ENCODE measurements at places on chromosomes 4 and X. TPM values are rescaled to one million over a fixed set of nuclear protein-coding genes. Genes with fewer than 3 reads are reported as not detected.

GRCh38 chrX:136999024-136999423 lies 34.8 kb downstream of the GPR101 start:
- no peaks in the 10 kb centered on the region for H3K27me3 ChIP-seq
- no peak overlapping the region for H3K4me3 ChIP-seq
- H3K4me1 ChIP-seq, result no peaks in the 10 kb centered on the region
- no peak for DNase-seq

DNA sequence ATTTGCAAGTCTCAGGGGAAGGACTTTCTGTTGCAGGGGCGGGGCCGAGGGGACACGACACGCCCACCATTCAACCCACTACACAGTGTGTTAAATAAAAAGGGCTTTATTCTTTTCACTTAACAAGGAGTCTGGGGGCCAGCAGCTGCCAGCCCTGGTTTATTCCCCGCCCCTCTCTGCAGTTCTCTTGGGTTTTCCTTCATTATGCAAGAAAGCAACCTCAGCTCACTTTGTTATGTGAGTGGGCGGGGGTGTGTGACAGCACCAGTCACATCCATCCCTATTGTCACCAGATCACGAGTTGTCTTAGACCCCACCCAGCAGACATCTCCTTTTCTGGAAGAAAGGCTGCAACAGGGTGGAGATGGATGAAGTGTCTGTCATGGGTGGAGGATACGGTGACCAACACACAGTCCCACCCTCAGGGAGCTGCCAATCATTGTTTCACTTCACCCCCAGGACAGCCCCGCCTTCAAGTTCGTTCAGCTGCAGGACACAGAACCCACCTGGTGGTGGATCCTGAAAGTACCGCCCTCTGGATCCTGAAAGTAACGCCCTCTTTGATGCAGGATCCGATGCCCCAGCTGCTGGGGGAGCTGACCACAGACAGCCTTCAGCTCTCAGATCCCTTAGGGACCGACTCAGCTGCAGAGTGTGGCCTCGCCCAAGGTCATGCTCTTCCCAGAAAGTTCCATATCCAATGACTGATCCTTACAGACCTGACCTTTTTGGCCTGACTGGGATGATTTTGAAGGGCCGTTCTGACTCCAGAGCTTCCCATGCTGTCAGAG lies 79.6 kb downstream of the SMIM20 start:
- peaks cover 8% of the 10 kb centered on the region for H3K4me1 ChIP-seq
- DNase-seq, result peak; percentile 20
- H3K27me3 ChIP-seq, result no peaks in the 10 kb centered on the region
- H3K4me3 ChIP-seq, result no peak overlapping the region
- H3K27ac ChIP-seq, result no peak overlapping the region

- H3K4me1 ChIP-seq, result no peaks in the 10 kb centered on the region
- H3K27ac ChIP-seq, result no peak overlapping the region
- no peaks in the 10 kb centered on the region for H3K36me3 ChIP-seq
- H3K27me3 ChIP-seq, result no peaks in the 10 kb centered on the region
- H3K4me3 ChIP-seq, result no peak overlapping the region
These were observed 424.5 kb upstream of the PCDH7 start for GRCh38 chr4:30295652-30296051.

DNA sequence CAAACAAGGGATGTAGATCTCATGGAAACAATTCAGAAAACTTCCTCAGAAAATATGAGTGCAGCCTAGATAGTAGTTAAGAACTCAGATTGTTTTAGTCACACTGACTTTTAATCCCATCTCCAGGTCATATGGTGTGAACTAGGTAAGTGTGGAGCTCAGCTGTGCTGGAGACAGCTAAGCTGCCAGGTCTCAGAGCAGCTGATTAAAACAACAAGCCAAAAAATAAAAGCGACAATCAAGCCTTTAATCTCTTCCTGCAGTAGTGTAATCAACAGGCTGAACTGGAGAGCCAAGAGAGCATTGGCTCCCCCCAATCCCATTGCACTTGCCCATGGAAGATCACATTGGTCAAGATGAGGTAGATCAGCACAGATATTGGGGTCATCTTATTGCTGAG lies 98.3 kb upstream of the ATOH1 start:
- no peak overlapping the region for H3K27ac ChIP-seq
- DNase-seq, result no peak
- H3K4me1 ChIP-seq, result no peaks in the 10 kb centered on the region
- H3K36me3 ChIP-seq, result no peaks in the 10 kb centered on the region
- H3K4me3 ChIP-seq, result no peak overlapping the region

RNF175 gene
- not detected for total RNA-seq

DNA sequence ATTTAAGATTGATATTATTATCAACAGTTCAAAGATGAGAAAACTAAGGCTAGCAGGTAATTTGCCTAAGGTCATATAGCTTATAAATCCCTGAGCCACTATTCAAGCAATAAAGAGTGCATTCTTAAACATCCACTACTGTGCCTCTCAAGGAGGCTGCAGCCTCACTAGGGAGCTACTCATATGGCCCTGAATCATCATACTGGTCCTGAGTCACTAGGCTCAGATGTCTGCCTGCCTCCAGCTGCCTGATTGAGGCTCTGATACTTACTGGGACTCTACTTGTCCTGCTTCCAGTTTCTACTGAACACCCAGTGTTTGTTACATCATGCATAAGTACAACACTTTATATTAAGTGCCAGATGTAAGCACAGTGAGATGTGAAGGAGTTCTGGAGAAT lies 110.7 kb downstream of the AASDH start:
- no peak for DNase-seq
- H3K4me1 ChIP-seq, result no peaks in the 10 kb centered on the region
- H3K4me3 ChIP-seq, result no peak overlapping the region
- no peak overlapping the region for H3K27ac ChIP-seq
- H3K36me3 ChIP-seq, result no peaks in the 10 kb centered on the region

GRCh38 chrX:82219129-82219528 lies 1017.2 kb downstream of the SH3BGRL start:
- H3K4me3 ChIP-seq, result no peak overlapping the region
- H3K36me3 ChIP-seq, result no peaks in the 10 kb centered on the region
- H3K27ac ChIP-seq, result no peak overlapping the region
- H3K27me3 ChIP-seq, result no peaks in the 10 kb centered on the region
- DNase-seq, result no peak

- no peak overlapping the region for H3K27ac ChIP-seq
- no peaks in the 10 kb centered on the region for H3K27me3 ChIP-seq
- no peaks in the 10 kb centered on the region for H3K36me3 ChIP-seq
- no peak for DNase-seq
These were observed 1066.8 kb upstream of the PABPC4L start for GRCh38 chr4:135268369-135268768.

GRCh38 chr4:38663090-38663800 lies 754 bp upstream of the KLF3 start:
- peak overlapping the region; percentile 73 for H3K4me3 ChIP-seq
- H3K4me1 ChIP-seq, result peaks cover 47% of the 10 kb centered on the region
- peak overlapping the region; percentile 64 for H3K27ac ChIP-seq
- H3K27me3 ChIP-seq, result peaks cover 46% of the 10 kb centered on the region
- peaks cover 14% of the 10 kb centered on the region for H3K36me3 ChIP-seq

OTUD6A gene
- total RNA-seq, result not detected

GRCh38 chr4:141575884-141576283 lies 60.5 kb upstream of the IL15 start:
- no peak overlapping the region for H3K4me3 ChIP-seq
- no peak for DNase-seq
- H3K27ac ChIP-seq, result no peak overlapping the region
- H3K36me3 ChIP-seq, result no peaks in the 10 kb centered on the region
- H3K27me3 ChIP-seq, result no peaks in the 10 kb centered on the region

GRCh38 chr4:78656968-78657445 lies 105.4 kb downstream of the ANXA3 start:
- peaks cover 42% of the 10 kb centered on the region for H3K4me1 ChIP-seq
- no peaks in the 10 kb centered on the region for H3K36me3 ChIP-seq
- H3K4me3 ChIP-seq, result peak overlapping the region; percentile 53
- H3K27ac ChIP-seq, result peak overlapping the region; percentile 78
- peak; percentile 24 for DNase-seq

DNA sequence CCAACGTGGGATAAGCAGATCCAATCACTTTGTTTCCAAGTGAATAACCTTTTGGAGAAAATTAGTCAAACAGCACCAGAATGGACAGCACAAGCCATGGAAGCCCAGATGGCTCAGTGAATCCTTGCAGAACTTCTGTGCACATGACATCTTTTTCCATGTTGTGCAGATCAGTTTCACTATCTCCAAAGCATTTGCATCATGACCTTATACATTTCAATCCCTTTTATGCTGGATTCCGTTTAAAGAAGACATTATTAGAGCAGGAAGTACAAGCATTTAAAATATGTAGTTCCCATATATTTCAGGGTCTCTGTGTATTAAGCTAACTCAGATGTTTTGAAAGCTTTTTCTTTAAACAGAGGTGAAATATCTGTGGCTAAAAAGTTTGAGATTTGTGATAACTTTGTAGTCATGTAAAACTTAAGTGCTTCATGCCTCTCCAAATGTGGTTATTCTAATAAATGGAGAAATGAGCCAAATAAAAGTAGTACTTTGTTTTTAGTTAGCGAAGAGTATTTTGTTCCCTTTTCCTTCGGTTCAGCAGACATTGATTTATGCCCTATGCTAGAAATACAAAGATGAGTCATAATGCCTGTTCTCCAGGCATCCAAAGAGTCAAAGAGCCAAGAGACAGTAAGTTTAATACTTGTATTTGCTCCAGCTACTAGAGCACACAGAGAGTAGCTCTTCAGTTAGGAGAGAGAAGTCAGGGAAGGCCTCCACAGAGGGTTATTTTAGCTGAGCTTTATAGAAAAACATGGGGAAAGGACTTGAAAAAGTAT lies 39.0 kb downstream of the PLAC8 start:
- H3K4me3 ChIP-seq, result no peak overlapping the region
- H3K27me3 ChIP-seq, result peaks cover 1% of the 10 kb centered on the region
- H3K27ac ChIP-seq, result no peak overlapping the region
- H3K4me1 ChIP-seq, result peaks cover 22% of the 10 kb centered on the region

GRCh38 chr4:23337292-23337691 lies 552.6 kb downstream of the PPARGC1A start:
- no peak overlapping the region for H3K27ac ChIP-seq
- no peaks in the 10 kb centered on the region for H3K36me3 ChIP-seq
- H3K4me3 ChIP-seq, result no peak overlapping the region
- no peak for DNase-seq
- peaks cover 22% of the 10 kb centered on the region for H3K4me1 ChIP-seq

PCDH10 gene
- not detected for total RNA-seq

DNA sequence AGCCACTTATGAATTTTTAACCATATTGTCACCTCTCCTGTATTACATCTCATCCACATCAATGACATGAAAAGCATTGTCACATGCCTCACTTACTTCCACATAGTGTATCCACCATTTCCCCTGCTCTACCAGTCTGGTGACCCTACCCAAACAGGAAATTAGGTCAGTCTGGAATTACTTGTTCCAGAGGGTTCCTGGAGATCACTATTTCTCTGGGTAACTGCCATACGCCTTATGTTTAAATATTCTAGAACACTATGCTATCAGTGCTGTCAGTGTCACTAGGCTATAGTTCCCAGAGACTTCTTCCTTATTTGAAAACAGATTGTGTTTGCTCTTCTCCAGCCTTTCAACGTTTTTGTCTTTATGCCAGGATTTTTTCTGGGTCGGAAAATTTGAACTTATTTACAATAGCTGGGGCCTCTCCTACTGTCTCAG lies 15.0 kb downstream of the SRPX2 start:
- H3K4me3 ChIP-seq, result no peak overlapping the region
- H3K36me3 ChIP-seq, result no peaks in the 10 kb centered on the region
- H3K4me1 ChIP-seq, result no peaks in the 10 kb centered on the region
- H3K27ac ChIP-seq, result no peak overlapping the region

GRCh38 chrX:13028871-13029636 lies 15.4 kb downstream of the FAM9C start:
- DNase-seq, result no peak
- peaks cover 11% of the 10 kb centered on the region for H3K36me3 ChIP-seq
- H3K4me1 ChIP-seq, result peaks cover 57% of the 10 kb centered on the region
- no peaks in the 10 kb centered on the region for H3K27me3 ChIP-seq
- H3K4me3 ChIP-seq, result no peak overlapping the region

DNA sequence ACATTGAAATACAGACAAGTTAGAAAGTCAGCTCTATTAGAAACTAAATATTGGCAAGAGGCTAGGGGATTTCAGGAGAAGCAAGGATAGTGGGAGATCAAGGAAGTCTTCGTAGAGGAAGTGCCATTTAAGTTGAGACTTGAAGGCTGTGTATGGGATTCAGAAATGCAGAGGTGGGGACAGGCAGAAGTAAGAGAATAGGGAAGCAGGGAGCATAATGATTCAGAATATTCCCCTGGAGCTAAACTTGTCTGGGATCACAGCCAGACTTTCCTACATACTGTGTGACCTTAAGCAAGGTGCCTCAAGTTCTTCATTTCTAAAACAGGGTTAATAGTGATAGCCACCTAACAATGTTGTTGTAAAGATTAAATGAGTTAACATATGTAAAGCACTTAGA lies 108.8 kb downstream of the DDIT4L start:
- no peak overlapping the region for H3K4me3 ChIP-seq
- H3K4me1 ChIP-seq, result peaks cover 13% of the 10 kb centered on the region
- H3K27me3 ChIP-seq, result no peaks in the 10 kb centered on the region
- DNase-seq, result no peak

- no peaks in the 10 kb centered on the region for H3K27me3 ChIP-seq
- no peaks in the 10 kb centered on the region for H3K36me3 ChIP-seq
- H3K27ac ChIP-seq, result no peak overlapping the region
- no peak for DNase-seq
These were observed 76.7 kb upstream of the NDST3 start for GRCh38 chr4:117957571-117957970.

DNA sequence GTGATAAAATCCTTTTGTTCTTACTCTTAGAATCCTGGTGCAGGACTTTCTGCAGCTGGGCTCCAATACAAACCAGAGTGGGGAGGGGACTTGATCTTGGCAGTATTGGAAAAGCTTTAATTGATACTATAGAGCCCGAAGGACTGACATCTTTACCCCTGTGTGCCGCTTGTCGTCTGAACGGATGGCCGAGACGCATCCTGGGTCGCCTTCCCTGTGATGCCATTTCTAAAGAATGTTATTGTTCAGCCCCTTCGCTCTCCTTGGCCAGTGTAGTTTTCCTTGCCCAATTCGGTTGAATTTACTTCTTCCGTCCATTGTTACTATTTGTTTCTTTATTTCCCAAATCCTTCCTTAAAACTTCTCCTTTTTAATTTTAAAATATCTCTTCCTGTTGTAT lies 80.9 kb downstream of the CLDN34 start:
- H3K36me3 ChIP-seq, result no peaks in the 10 kb centered on the region
- no peak overlapping the region for H3K27ac ChIP-seq
- no peaks in the 10 kb centered on the region for H3K27me3 ChIP-seq

DNA sequence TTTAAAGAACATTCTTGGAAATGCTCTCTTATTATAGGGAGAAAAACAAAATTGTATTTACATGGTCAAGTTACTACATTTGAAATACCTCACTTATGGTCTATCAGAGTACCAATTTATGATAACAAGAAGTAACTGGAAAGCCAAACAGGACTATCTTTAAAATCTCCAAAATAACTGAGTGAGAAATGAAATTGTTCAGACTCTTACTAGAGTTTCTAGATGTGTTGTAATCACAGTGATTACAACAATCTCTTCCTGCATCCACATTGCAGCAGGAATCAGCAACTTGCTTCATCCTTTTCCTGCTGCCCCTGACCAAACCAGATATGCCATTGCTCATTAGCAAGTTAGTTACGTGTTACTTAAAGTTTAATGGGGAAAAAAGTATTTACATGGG lies 245.2 kb upstream of the SMIM31 start:
- H3K4me1 ChIP-seq, result no peaks in the 10 kb centered on the region
- DNase-seq, result no peak

- peaks cover 21% of the 10 kb centered on the region for H3K4me1 ChIP-seq
- no peak for DNase-seq
- no peaks in the 10 kb centered on the region for H3K36me3 ChIP-seq
- H3K27ac ChIP-seq, result no peak overlapping the region
- no peak overlapping the region for H3K4me3 ChIP-seq
- H3K27me3 ChIP-seq, result no peaks in the 10 kb centered on the region
These were observed 42.5 kb downstream of the MAMLD1 start for GRCh38 chrX:150405576-150405975.

TLR6 gene
- total RNA-seq, result 3.9 TPM
